ENCODE measurements at places on chromosomes 1 and 21.

DNA sequence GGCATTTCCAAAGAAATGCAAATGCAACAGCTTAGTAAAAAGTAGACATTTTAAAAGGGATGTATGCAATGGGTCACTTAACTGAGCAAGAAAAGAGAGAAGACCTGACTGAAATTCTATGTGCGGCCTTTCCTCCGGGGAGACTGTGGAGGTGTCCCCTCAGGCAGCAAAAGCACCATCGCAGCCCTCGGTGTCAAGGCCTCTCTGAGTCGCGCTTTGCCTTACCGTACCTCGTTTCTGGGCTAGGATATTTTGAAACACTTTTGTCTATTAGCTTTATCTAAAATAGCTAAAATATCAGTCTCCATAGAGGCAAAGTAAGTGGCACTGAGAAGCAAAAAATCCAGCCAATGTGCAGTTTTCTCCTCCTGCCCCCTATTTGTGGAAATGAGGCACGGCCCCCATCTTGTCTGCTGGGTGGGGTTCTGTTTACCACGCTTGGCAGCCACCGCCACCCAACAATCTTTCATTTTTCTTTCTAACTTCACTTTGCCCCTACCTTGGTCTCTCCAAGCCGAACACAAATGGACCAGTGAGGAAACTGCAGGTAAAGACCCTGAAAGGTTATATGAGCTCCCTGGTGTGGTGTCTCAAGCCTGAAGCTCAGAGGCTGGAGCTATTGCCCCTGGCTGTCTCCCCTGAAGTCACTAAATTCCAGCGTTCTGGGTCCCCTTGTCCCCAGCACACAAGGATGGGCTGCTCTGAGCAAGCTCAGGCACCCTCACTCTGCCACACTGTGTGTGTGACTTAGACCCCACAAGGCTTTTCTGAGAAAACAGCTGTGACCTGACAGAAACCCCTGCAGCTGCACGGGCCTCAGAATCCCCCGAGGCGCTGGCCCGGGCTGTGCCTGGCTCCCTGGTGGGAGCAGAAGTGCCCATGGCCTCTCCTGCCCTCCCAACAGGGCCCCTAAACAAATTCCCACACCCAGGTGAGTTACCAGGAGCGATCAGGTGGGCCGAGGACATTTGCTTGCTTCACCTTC lies 1.6 kb downstream of the CD247 start:
- no peak for DNase-seq

DNA sequence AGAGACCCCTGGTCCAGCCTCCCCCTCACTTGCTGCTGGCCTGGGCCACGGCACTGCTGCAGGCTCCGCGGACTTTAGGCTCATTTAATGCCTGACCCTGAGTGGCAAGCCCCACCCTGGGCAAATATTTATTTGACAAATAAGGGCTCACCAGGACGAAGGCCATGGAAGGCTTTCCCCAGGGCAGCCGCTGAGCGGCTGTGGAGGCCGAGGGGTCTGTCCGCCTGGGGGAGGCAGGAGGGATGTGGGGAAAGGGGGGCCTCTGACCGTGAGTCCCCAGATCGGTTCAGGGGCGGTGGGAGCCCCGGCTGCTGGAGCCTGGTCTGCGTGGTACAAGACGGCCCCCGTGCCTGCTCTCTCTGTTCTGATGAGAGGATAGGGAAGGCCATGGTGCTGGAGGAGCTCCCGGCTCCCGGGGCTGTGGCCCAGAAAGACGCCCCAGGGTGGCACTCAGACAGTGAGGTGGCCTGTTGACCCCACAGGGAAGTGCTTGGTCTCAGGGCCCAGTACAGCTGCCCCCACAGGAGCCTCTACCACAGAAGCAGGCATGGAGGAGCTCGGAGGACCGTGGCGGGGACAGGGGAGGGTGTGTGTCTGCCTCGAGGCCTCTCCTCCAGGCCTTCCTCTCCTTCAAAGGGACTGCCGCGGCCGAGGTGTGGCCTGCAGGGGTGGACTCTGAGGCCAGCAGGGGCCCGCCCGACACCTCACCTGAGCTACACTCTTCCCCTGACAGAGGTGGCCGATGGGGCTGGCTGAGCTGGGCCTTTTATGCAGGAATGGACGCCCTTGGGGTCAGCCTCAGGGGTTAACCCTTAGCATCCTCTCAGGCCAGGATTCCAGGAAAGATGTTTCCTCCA lies 9.1 kb upstream of the C1orf159 start:
- no peak for DNase-seq

GRCh38 chr1:165537356-165538109 lies 6.3 kb upstream of the LRRC52 start:
- no peak for DNase-seq

- DNase-seq = no peak
Measured at GRCh38 chr21:33266050-33266788, at the start of gene IL10RB. Gene IL10RB, plus strand, starts transcription at chr21:33266367. Its CDS starts 99 bp downstream, at chr21:33266466.

- DNase-seq = no peak
Measured at GRCh38 chr1:65443647-65444046, 23.2 kb downstream of the LEPR start.

DNA sequence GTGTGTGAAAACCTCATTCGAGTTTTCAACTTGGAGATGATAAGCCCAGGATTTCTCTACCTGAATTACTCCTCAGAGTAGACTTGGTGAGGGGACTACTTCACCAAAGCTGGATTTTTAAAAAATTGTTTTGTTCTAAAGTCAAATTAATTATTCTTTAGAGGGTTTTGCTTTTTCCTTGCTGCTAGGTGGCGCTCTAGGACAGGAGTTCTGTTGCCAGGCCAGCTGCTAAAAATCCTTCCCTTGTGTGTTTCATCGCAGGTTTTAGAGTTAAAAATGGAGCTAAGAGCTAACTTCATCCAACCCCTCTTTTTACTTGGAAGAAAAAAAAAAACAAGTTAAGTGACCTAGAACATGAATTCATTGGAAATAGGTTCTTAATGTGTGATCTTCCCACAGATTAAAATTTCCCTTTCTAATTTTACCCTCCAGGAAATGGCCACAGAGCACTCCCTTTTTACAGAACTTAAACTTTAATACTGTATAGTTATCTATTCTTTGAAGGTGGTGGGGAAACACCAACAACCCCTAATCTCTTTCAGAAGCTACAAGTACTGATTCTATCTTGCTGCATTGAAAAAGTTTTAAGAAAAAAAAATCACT lies 36.7 kb upstream of the FAM163A start:
- DNase-seq = no peak

DNA sequence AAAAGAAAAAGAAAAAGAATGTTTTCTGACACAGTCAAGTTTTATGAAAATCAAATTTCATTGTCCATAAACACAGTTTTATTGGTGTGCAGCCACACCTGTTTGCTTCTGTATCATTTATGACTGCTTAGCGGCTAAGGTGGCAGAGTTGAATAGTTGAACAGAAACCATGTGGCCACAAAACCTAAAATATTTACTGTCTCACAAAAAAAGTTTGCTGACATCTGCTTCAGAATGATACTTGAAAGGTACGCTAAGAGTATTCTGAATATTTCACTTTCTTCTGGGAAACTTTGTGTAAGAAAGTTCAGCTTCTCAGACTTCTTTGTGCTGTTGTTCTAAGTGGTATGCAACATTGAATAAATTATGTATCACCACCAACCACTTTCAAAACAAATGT lies 6.2 kb downstream of the KCNK1 start:
- no peak for DNase-seq

DNA sequence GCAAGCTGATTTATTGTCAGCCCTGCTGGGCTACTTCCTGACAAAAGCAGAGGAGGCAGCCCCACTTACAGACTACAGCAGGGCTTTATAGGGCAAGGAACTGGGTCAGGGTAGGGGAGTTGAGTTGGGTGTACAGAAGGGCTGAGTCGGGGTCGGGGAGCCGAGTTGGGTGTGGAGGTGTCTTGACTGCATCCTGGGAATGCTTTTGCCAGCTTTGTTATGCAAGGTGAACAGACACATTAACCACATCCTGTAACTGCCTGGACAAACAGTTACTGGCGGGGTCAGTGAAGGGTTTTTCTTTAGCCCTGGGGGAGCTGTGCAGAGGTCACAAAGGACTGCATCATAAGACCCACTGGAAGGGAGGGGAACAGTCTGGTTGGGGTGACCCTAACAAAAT lies 39.1 kb upstream of the GBP5 start:
- no peak for DNase-seq

GRCh38 chr1:186481303-186481888 lies 20.5 kb upstream of the PDC start:
- no peak for DNase-seq

GRCh38 chr1:199720496-199720895 lies 307.0 kb upstream of the NR5A2 start:
- DNase-seq = no peak

DNA sequence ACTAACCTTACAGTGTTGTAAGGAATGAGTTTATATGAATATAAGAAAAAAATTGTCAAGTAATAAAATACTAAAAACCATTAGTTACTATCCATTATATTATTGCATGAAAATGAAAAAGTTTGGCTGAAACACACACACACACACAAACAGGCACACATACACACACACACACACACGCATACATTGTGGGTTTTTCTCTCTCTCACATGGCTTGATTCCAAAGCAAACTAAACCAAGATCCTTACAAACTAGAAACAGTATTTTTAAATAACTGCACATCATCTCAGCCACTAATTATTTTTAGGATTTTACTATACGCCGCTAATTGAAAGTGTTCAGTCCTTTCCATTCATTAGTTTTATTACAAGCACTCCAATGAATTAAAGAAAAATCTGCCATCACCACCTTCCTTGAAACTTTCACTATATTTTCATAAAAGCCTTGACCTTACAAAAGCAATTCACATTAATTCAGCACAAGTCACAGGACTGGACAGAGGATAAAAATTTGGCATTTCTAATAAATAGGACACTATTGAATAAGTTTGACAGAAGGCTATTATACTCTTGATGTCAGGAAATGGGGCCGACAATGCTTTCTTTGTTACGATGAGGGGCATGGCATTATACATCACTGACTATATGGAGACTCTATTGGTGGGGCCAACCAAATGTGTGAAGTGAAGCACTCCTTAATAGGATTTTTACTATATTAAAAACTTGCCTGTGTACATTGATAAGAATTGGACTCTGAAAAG lies 187.0 kb upstream of the ESRRG start:
- DNase-seq = no peak

Data from NCI-H1436 treated with DMSO at 0.1 percent for 48 hours (cell line).